ENCODE measurements at places on chromosomes 3 and 15.

- peak; percentile 81 for DNase-seq
These were observed 77.7 kb downstream of the CEMIP start for GRCh38 chr15:80856809-80857377.

DNA sequence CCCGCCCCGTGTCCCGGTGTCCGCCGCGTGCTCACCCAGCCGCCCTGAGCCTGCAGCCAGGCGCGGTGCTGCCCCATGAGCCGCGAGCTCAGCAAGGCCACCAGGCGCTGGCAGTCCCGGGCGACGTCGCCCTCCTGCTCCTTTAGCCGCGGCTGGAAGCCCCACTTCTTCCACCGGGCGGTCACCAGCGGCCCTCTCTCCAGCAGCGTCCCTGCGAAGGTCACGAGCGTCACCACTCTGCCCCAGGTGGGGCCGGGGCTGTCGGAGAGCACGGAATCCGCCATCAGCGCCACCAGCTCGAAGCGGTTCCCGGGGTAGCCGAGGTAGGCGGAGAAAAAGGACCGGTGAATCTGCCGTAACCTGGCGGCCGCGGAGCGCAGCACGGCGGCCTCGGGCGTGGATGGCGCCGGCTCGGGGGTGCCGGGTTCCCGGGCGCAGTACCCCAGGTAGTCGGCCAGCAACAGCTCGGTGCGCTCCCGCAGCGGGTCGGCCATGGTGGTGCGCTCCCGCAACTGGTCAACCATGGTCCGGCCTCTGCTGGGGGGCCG, 298 bp downstream of the BCL2L10 start:
- DNase-seq = peak; percentile 61

GRCh38 chr15:66171841-66172240, 81.7 kb downstream of the MEGF11 start:
- DNase-seq = no peak

GRCh38 chr15:88995449-88995848, 82.3 kb upstream of the MFGE8 start:
- no peak for DNase-seq

DNA sequence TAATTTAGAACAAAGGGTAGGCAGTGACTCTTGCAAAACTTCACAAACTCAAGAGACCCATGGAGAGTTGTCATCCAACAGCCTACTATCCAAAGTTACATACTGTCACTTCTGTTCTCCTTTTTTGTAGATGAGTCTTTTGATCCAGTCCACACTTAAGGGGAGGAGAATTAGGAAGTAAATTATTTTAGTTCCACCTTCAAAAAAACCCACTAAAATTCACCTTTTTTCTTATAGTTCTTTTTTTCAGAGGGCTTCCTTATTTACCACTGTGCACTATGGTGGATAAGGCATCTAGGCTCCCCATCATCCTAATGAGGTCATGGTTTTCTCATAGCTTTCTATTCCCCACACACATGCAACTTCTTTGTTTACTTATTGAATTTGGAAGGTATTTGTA, 8.6 kb upstream of the TCAIM start:
- no peak for DNase-seq

- DNase-seq = no peak
These were observed 32.0 kb upstream of the ZNF445 start for GRCh38 chr3:44509393-44509921.

GRCh38 chr3:50162034-50162883, 7.1 kb downstream of the SEMA3F start:
- no peak for DNase-seq

DNA sequence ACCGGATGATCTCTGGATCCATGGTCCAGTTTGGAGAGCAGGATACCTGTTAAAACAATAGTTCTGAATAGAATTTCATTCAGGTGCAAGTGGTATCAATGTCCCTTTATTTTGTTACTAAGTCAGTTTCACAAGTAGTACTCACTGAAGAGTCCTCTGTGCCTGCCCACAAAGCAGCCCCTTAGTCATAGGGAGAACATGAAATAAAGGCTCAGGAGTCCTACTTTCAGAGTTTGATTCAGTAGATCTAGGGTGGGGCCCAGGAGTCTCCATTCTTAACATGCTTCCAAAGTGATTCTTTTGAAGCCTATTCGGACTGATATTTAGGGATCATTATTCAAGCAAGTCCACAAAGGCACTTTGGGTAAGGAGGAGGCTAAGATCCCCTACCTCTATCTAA, 79.8 kb upstream of the ACKR4 start:
- no peak for DNase-seq

GRCh38 chr15:47929138-47929803, 191.5 kb upstream of the SLC24A5 start:
- DNase-seq = no peak

GRCh38 chr3:196055240-196055639, 26.6 kb downstream of the TFRC start:
- no peak for DNase-seq

- no peak for DNase-seq
These were observed 123.9 kb downstream of the ANO10 start for GRCh38 chr3:43497905-43498365.

DNA sequence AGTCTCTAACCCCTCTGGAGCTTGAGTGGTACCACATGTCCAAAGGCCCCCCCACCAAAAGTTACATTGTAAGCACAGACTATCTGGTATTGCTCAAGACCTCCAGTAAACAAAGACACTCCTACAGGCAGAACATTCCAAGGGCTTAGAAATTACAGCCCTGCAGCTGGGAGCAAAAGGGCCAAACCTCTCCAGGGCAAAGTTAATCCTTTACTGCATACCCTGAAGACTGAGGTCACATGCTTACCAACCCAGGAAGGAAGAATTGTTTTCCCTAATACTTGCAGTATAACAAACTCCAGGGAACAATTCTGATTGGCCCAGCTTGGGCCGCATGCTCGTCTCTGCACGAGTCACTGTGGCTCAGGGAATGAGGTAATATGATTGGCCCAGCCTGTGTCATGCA, 266.1 kb upstream of the NR2F2 start:
- DNase-seq = no peak

DNA sequence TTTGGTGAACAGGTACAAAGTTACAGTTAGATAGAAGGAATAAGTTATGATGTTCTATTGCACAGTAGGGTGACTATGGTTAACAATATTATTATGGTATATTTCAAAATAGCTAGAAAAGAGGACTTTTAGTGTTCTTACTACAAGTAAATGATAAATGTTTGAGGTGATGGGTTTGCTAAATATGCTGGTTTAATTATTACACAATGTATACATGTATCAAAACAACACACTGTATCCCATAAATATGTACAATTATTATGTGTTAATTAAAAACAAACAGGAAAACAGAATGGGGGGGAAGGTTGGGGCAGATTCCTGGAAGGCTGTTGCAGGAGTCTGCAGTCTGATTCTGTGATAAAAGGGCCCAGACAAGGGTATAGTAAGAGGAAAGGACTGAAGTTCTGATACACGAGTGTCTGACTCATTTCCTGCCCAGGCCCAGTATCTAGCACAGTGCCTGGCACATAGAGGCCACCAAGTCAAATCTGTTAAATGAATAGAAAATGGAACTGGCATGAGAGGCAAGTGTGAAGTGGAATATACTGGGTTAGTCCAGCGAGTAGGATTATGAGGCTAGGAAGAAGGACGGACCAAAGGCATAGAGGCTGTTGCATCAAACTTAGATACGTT, 7.2 kb upstream of the ENTPD3 start:
- DNase-seq = no peak

GRCh38 chr3:66182246-66182645, 38.6 kb upstream of the SLC25A26 start:
- no peak for DNase-seq

- DNase-seq = no peak
These were observed 96.3 kb upstream of the SLC6A6 start for GRCh38 chr3:14306142-14306541.

- DNase-seq = no peak
These were observed 51.1 kb downstream of the MEF2A start for GRCh38 chr15:99616773-99617342.

DNA sequence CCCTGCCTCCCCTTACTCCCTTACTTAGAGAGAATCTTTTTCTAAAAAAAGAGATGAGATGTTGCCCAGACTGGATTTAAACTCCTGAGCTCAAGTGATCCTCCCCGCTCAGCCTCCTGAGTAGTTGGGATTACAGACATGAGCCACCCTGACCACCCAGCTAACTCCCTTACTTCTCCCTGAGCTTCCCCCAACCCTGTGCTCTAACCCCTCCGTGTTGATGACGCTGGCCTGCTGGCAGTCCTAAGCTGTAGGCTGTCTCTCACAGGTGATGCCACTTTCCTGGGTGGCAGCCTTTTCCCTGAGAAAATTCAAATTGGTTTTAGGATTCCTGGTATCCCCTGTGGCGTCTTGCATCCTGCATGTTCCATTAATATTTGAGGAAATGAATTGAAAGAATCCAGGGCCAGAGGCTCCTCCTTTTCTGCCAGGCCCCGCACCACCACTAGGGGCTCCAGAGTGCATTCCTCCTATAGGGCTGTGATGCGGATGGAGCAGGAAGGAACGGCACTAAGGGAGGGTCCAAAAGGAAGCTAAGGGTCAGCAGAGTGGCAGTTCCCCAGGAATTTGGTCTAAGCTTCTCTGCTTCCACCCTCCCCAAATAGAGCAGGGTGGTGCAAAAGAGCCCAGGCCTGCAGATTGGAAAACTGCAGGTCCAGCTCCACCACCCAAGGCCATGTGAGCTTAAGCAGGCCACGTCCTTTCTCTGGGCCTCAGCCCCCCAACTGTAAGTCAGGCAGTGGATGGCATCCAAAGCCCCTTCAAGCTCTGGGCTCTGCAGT, 101.1 kb downstream of the DAPK2 start:
- DNase-seq = peak; percentile 70

- DNase-seq = peak; percentile 79
These were observed 170.5 kb upstream of the PROK2 start for GRCh38 chr3:71955240-71956068.

DNA sequence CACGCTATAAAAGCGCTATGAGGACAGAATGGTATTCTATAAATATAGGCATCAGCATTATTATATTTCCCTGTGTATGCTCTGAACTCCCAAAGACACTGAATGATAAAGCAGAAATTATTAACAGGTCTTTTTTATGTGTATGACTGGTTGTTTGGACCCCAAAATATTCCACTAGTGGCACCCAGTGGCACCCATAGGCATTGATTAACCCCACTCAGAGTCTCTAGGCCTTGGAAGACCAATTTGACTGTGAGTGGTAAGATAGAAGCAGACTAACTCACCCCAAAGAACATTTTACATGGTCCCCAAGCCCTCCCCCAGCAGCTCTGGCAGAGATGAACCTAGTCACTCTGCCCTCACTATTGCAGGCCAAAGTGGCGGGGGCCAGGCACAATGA, 45.4 kb upstream of the UBE2E1 start:
- no peak for DNase-seq

DNA sequence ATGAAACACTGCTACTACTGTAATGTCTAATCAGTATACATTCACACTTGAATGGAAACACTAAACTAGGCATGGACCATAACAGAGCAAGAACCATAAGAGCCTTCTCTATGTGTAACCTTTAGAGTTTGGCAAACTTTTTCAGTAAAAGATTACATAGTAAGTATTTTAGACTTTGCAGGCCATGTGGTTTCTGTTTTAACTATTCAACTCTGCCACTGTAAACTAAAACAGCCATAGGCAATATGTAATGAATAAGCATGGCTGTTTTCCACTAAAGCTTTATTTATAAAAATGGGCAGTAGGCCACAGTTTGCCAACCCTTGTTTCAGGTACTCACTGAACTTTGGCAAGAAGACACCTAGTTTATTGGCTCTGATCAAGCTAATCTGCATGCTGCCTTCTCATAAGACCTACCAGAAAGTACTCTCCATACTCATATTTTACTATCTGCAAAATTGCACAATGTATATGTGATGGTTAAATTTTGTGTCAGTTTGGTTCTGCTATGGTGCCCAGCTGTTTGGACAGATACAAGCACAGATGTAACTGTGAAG, 46.0 kb downstream of the UACA start:
- no peak for DNase-seq

GRCh38 chr15:33808720-33809457, 159.4 kb upstream of the CHRM5 start:
- no peak for DNase-seq

DNA sequence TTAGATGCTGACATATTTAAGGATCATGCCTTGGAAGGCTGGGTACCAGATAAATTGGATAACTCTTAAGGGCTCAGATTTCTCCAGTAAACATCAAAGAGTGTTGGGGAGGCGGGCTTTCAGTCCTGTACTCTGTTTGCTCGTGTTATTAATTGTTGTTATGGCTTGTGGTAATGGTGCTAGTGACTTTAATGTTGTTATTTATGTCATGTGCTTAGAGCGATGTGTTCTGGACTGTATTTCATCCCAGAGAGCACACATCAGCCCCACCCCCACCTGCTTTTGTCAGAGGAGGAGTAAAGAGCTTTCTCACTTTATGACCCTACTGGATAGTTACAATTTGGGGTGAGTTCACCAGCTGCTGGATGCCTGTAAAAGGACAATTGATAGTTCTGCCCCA, 386.3 kb downstream of the EPHB1 start:
- DNase-seq = no peak

DNA sequence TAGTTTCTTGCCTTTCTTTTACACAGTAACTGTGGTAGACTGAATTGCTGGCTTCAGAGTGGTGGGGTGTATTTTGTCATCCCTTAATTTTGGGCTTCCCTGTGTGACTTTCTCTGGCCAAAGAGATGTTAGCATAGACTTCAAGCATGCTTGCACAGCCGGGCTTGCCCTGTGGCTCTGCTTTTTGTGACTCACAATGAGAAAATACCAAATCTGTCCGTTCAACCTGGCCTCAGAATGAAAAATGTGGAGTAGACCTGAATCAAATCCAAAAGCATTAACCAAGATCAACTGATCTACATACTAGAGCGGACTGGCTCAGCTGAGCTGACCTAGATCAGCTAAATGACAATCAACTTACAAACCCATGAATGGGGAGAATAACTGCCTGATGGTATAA, 51.4 kb downstream of the PLAAT1 start:
- no peak for DNase-seq

- no peak for DNase-seq
These were observed 3.2 kb upstream of the PODXL2 start for GRCh38 chr3:127625821-127626220.

DNA sequence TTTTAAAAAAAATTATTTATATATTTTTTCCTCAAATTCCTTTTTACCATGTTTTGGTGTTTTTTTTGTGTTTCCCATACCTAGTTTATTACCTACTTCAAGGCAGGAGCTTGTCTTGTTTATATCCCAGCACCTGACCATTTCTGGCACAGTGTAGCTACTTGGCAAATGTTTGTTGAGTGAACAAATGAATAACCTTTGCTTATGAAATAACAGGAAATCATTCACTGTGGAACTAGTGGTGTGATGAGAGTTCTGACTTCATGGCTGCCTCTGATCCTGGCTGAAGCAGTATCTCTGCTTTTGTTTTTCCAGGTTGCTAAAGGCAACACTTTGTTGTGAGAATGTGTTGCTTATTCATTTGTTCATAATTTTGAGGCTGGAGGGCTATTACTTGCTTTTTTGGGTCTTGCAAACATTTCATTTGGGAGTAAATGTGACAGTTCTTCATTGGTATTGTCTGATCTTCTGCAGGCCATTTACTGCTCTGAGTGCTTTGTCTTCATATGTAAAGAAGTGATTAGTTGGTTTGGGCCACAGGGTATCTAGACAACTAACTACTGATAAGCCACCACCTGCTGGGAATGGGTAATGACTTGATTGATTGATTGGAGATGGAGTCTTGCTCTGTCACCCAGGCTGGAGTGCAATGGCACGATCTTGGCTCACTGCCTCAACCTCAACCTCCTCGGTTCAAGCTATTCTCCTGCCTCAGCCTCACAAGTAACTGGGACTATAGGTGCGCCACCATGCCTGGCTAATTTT, 5.7 kb downstream of the RAD54L2 start:
- DNase-seq = no peak

GRCh38 chr3:166455744-166456143, 618.5 kb upstream of the BCHE start:
- DNase-seq = no peak
